ENCODE measurements at places on chromosomes 7 and 10. TPM values are rescaled to one million over a fixed set of nuclear protein-coding genes. Genes with fewer than 3 reads are reported as not detected.

Gene ENKUR
- total RNA-seq, result not detected

Gene CRPPA
- 0.67 TPM for total RNA-seq

Gene SOSTDC1
- total RNA-seq, result not detected

Gene PRSS37
- not detected for total RNA-seq

Gene GPC2
- total RNA-seq, result 1.1 TPM

Gene TMEM270
- not detected for total RNA-seq

Gene MMP21
- not detected for total RNA-seq

Gene STX1A
- total RNA-seq, result 72.0 TPM

Gene IQUB
- not detected for total RNA-seq

Gene RTKN2
- 0.58 TPM for total RNA-seq
